ENCODE measurements at places on chromosomes 4 and X.

DNA sequence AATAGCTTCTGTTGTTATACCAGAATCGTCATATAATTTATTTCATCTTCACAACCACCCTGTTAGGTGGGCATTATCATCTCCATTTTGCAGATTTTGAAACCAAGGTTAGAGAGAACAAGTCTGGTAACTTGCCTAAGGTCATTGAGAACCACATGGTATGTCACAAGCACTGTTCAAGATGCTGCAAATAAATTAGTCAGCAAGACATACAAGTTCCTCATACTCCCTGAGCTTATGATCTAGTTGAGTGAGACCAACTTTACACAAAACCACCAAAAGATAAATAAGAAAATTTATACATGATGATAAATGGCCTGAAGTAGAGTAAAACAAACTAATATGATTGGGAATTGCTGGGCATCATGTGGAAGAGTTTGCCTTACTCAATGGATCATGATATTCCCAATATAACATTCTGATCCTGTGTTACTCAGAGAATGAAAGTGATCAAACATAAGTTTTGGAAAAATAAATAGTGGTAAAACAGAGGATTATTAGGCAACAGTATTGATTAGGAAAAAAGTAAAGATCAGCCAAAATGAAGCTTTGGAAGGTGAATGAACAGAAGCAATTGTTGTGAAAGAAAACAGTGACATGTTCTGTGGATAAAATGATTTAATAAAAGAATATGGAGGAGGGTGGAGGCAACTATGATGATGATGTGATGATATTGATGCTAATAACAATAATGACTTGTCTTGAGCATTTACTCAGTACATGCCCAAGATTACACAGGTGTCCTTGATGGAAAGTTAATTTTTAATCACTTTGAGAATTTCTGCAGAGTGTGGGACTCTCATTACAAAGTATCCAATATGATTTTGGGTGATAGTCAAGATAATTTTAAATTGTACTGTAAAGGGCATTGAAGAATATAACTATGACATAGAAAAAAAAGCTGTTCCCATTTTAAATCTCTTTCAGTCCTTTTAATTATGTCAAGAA lies 34.1 kb upstream of the IL1RAPL1 start:
- DNase-seq: no peak

- DNase-seq: no peak
Measured at GRCh38 chr4:14562901-14563300, 439.4 kb upstream of the CPEB2 start.

DNA sequence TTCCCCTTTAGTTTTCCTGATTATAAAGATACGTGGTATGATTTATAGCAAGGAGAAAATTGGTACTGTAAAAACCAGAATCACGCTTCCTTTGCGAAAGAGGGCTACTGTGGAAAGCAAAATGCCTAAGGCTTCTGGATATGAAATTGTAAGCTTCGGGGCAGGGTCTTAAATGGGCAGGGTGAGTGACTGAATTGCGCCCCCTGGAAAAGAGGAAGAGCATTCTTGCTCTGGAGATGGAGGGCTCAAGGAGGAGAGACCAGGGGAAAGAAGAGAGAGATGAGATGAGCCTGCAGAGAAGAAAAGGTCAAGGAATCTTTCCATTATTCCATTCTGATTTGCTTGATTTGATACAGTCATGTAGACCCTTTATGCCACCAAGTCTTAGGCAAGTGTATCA lies 13.1 kb upstream of the ETNPPL start:
- no peak for DNase-seq

DNA sequence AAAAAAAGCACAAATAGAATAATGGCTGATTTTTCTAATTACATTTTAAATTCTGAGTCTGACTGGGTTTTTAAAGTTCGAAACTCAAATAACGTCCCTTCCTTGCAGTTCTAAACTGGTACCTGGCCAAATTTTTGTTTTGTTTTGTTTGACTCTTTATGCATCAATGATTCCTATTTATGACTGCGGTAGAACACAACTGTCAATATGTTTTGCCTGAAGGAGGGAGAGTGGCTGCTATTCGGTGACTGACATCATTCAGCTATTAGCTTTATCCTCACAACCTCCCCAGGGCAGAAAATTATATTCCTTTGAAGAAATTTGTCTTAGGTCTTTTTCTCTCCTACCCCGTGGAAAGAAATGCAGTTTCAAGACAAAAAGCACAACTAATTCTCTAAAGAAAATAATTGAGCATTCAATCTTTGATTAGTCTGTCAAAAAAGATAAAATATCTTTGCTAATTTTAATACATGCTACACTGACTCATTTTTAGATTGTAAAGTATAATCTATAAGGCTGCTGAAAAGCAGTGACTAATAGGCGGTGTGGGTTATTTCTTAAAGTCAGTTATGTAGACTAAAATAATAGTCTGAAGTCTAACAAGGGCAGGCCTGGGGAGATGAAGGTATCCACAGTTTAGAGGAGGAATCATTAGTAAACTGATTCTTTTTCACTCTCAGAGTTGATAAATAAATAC lies 61.9 kb downstream of the TMEM150C start:
- DNase-seq: peak; percentile 23

DNA sequence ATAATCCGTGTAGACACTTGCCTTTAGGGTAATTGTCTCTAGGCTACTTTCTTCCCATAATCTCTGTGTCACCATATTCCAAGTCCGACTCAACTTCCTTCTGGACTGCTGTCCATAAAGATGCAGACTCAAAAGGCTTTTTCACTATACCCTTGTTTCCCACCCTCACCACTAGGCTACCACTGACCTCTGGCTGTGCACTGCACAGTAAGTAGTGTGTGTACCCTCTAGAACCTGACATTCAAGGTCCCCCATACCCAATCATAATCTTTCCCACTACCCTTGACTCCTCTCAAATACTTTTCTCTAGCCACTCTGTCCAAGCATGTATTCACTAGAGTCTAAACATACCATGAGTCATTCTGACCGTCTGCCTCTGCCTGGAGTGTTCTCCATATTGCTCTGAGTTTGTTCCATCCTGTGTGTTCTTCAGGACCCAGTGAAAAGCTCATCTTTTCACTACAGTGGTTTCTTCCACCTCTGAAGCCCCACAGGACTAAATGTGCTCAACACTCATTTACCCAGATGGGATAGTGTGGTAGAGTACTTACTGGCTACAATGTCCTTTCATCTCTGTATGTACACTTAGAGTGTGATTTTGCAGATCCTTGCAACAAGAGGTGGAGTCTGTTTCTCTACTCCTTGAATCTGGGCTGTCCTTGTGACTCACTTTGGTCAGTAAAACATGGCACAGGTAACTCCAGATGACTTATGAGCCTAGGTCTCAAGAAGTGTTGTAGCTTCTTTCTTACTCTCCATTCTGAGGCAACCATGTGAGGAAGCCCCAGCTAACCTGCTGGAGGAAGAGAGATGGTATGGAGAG lies 17.4 kb downstream of the JADE3 start:
- DNase-seq: no peak

- DNase-seq: no peak
Measured at GRCh38 chr4:24164054-24164693, 274.3 kb upstream of the PPARGC1A start.

DNA sequence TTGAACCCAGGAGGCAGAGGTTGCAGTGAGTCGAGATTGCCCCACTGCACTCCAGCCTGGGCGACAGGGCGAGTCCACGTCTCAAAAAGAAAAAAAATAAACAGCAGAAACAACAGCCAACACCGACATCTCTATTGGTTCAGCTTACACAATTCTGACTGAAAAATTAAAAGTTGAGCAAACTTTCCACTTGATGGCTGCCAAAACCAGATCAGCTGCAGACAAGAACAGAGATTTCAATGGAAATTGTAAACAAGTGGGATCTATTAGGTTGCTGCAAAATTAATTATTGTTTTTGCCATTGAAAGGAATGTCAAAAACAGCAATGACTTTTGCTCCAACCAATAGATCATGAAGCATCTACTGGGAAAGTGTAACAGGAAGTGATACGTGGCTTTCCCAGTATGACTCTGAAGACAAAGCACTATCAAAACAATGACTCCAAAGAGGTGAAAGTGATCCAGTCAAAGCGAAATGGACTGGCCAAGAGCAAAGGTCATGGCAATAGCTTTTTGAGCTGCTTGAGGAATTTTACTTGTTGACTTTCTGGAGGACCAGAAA lies 26.3 kb downstream of the UPF3B start:
- DNase-seq: no peak

DNA sequence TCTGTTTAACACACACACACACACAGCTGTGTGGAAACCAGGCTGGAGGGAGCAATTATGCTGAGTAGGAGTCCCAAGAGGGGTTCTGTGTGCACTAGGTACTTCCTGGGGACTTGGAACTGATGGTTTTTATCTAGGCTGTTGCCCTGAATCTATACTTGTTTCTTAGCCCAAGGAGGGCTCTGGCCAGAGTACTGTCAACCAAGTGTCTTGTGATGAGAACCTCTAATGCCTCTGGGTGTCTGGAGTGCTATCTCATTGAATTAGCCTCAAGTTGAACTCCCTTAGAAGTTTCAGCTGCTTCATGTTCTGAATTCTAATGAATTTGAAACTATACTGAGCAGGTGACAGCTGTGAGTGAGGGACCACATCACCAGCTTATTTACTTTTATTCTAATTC lies 16.6 kb downstream of the ARHGAP24 start:
- DNase-seq: peak; percentile 32
